ENCODE measurements at places on chromosomes 6 and 20.

GRCh38 chr6:40011844-40012243, 77.6 kb upstream of the MOCS1 start:
- DNase-seq: no peak

GRCh38 chr20:32753731-32754130, 8.5 kb upstream of the DNMT3B start:
- DNase-seq: no peak

DNA sequence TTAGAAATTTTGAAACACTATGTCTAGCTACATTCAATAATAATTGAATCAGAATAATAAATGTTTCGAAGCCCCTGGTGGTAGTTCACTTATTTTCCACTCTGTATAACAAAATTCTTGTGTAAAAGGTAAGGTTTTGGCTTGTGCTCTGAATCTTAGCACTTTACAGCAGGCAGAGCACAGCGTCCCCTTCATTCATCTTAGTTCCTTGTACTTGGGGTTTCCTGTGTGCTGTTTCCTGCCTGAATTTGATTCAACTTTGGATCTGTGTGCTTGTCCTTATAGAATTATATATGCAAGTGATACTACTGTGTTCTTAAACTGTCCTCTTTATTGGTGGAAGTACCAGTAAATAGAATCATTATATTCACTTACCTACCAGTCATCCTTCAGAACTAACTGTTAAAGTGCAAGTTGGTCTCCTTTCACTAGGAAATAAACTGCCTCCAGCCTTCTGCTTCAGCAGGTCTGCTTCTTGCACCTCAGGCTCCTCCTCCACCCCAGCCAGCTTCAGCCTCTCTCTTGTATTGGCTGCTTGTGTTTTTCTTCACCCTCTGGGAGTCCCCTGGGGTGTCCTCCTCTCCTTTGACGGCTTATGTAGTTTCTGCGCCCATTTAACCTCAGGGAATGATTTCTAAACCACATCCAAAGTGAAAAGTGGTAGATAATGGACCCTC, 28.8 kb upstream of the TULP4 start:
- DNase-seq: no peak

GRCh38 chr6:127533011-127533410, 13.9 kb upstream of the MTCL3 start:
- no peak for DNase-seq

DNA sequence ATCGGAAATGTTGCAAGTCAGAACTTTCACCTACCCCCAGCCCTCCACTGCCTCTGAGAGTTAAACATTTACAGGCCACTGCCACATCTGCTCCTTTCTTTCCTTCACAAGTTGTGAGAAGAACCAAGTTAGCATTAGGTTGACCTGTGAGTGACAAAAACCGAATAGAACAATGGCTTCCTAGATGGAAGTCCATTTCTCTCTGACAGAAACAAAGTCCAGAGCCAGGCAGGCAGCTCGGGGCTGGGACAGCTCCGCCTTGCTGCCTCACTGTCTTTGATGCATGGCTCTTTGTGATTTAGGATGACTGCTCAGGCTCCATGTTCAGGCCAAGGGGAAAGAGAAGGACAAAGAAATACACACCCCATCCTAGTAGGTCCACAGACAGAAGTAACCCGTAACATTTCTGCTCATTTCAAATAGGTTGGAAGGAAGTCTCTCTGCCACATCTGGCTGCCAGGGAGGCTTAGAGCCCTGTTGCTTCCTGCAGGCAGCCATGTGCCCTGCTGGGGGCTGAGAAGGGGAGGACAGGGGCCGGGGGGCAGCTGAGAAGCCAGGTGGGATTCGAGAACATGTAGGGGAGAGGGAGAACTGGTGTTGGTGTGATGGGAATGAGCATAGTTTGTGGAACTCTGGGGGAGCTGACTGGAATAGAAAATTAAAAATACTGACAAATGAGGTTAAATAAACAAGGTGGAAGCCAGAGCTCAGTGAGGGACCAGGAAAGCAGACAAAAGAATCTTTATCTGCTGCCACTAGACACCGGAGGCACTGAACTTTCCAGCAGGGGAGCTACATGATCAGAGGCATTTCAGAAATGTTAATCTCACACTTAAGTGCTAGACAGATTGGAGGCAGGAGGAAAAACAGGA, 19.5 kb upstream of the IER3 start:
- no peak for DNase-seq

- no peak for DNase-seq
These were observed 41.5 kb upstream of the FAM184A start for GRCh38 chr6:119119989-119120388.

GRCh38 chr20:35311822-35312221, 19.6 kb upstream of the FAM83C start:
- DNase-seq: no peak

GRCh38 chr6:126764104-126764503, 354.4 kb upstream of the RSPO3 start:
- no peak for DNase-seq

DNA sequence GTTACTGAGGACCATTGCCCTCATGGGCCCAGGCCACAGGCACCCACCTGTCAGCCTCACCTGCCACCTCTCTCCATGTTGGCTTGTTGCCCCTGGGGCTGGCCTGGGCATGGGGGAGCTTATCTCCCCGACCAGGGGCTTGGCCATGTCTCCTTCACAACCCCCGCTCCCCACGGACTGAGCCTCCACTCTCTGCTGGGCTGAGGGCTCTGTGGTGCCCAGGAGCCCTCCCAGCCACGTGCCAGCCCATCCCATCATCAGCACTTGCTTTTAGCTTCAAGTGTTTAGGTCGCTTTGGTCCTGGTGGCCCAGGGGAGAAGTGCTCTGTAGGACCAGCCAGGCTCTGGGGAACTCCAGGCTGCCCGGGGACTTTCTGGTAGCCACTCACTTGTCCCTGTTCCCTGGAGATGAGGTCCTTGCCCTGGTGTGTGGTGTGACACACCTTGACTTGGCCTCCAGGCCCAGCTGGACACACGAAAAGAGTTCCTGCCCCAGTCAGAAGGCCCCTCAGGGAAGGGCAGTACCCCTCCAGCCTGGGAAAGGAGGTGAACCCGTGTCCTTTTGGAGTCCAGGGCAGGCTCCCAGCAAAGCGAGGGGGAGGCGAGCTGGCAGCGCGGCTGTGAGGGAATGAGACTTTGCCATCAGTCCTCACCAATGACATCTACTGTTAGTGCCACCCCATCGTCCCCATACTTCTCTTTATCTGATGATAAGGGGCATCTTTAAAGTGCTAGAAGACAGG, 352.6 kb downstream of the ZFAND3 start:
- no peak for DNase-seq

- peak; percentile 14 for DNase-seq
These were observed 188.3 kb upstream of the ZFP64 start for GRCh38 chr20:52379723-52380336.

- no peak for DNase-seq
These were observed 213.8 kb upstream of the AGPAT4 start for GRCh38 chr6:161487694-161488093.

- no peak for DNase-seq
These were observed 263.7 kb downstream of the SMOC2 start for GRCh38 chr6:168704678-168705077.

DNA sequence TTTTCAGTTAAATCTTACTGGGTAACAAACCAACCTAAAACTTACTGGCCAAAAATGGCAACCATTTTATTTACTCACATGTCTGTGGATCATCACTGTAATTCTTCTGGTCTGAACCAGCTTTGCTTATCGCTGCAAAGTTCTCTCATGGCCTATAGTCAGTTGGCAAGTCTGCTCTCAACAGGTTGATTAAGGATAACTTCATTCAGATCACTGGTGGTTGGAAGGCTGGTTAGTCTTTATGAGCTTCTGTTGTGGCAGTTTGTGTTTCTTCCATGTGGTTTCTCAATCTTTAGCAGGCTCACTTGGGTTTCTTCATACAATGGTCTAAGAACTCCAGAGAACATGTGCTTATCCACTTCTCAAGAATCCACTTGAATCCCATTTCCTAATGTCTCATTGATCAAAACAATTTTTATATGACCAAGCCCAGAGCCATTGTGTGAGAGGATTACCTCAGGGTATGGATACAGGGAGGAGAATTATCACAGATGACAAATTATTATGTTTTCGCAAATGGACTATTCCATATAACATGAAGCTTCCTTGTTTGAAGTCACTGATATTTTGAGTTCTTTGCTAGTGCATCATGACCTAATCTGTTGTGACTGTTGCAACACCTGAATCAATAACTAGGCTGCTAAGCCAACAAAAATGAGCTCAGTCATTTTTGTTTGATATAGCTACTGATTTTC, 155.4 kb upstream of the BMP2 start:
- peak; percentile 23 for DNase-seq

DNA sequence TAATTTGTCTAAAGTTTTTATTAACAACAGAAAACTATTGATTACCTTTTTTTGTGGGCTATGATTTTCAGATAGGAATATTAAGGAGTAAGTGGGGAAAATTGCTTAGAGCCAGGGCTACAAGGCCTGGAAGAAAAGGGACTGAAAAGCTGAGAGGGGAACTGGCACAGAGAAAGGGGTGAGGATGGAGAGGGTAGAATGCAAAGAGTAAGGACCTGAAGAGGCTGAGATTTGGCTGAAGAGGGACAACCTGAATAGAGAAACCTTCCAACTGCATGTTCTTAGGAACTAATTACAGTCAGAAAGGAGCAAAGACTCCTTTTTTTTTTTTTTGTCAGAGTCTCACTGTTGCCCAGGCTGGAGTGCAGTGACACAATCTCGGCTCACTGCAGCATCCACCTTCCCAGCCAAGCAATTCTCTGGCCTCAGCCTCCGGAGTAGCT, 16.7 kb downstream of the BTN2A1 start:
- DNase-seq: no peak

DNA sequence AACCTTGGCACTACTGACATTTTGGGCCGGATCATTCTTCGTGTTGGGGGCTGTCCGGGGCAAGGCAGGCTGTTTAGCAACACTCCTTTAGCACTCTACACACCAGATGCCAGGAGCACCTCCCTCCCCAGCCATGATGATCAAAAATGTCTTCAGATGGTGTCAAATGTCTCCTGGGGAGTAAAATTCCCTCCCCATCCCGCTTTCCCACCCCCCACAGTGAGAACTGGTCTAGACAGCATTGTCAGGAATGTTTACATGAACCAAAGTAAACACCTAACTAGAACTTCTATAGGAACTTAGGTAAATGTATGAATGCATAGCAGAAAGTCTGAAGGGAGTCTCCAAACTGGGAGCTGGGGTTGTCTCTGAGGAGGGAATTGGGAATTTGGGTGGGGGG, 70.0 kb upstream of the TOP1 start:
- no peak for DNase-seq

- no peak for DNase-seq
These were observed 23.4 kb upstream of the HLA-DQB1 start for GRCh38 chr6:32689531-32690501.

GRCh38 chr6:166616261-166617238, 10.5 kb downstream of the RPS6KA2 start:
- no peak for DNase-seq

DNA sequence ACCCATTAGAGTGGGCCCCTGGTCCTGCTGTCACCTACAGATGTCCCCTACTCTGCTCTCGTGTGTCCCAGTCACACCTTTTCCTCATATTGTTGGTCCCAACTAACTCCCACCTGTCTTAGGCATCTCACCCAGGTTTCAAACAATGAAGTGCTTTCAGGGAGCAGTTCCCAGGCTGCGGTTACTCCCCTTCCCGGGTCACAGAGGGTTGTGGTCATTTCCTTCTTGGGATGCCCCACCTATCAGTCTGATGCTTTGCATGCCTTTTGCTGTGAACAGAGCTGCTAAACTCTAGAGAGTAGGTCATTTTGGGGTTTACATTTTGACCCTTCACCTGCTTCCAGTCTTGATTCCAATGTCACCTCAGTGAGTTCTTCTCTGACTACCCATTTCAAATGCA, 181.6 kb downstream of the CDC5L start:
- DNase-seq: no peak

DNA sequence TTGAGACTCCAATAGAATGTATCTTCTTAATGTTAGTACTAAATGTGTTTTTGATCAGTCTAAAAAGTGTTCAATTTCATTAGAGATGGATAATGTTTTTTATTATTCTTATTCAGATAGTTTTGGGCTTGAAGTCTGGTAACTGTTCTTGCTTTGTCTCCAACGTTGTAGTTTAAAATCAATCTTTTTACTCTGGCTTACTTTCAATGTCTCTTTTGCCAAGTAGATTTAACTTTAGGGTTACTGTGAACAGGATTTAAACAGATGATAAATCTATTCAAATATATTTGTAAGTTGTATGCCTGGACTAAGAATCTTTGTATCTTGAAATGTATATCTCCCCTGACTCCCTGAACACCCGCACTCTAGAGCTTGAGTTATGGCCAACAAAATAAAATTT, 51.1 kb downstream of the SGK1 start:
- no peak for DNase-seq

DNA sequence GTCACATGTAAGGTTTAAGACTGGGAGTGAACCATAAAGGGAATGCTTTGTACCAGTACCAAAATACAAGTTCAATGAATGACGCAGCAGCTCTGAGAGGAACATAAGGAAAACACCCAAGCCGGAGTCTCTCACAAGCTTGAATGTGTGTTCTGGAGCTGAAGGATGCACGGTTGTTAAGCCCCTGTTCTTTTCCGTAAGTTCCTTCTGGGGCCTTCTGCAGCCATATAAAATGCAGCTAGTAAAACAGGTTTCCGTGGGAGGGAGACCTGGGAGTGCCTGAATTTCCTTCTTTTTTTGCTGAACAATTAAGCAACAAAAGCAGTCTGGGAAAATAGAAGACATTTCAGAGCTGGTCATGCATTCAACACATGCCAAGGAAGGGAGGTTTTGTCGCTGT, 73.2 kb upstream of the JAG1 start:
- DNase-seq: no peak

DNA sequence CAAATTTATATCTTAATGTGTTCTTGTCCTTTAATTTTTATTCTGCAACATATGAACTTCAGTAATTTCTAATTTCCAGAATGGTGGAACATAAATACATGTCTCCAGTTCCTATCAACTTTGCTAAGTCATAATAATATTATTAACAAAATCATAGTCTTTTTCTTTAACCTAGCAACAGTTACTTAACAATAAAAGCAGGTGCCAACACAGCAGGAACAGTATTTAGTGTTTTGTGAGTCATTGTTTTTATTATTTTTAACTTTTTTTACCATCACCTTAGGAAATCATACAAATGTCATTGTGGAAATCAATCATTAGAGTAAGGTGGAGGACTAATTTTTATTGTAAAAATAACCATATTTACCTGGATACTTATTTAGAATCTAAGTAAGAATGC, 133.5 kb downstream of the PLCB1 start:
- no peak for DNase-seq

GRCh38 chr6:133816171-133816570, 72.7 kb upstream of the TCF21 start:
- DNase-seq: no peak

GRCh38 chr6:18352842-18353241, 34.3 kb upstream of the RNF144B start:
- no peak for DNase-seq

DNA sequence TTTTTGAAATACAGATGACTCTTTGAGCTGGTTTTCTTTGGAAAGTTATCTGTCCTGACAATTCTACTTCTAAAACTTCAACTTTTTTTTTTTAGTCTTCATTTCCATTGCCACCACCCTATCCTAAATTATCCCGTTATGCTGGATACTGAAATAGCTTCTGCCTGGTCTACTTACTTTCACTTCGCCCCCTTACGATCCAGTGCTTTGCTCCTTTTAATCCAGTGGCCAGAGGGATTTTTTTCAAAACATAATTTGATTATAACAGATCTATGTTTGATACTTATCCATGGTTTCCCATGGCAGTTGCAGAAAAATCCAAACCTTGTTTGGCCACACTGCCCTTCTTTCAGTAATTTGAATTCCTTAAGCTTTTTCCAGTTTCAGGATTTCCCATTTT, 27.4 kb downstream of the ASXL1 start:
- no peak for DNase-seq

- no peak for DNase-seq
These were observed 4.5 kb downstream of the CD164 start for GRCh38 chr6:109377717-109378116.

GRCh38 chr6:108203189-108204112, 37.6 kb downstream of the NR2E1 start:
- DNase-seq: no peak
